ENCODE measurements at places on chromosomes 5 and 9.

DNA sequence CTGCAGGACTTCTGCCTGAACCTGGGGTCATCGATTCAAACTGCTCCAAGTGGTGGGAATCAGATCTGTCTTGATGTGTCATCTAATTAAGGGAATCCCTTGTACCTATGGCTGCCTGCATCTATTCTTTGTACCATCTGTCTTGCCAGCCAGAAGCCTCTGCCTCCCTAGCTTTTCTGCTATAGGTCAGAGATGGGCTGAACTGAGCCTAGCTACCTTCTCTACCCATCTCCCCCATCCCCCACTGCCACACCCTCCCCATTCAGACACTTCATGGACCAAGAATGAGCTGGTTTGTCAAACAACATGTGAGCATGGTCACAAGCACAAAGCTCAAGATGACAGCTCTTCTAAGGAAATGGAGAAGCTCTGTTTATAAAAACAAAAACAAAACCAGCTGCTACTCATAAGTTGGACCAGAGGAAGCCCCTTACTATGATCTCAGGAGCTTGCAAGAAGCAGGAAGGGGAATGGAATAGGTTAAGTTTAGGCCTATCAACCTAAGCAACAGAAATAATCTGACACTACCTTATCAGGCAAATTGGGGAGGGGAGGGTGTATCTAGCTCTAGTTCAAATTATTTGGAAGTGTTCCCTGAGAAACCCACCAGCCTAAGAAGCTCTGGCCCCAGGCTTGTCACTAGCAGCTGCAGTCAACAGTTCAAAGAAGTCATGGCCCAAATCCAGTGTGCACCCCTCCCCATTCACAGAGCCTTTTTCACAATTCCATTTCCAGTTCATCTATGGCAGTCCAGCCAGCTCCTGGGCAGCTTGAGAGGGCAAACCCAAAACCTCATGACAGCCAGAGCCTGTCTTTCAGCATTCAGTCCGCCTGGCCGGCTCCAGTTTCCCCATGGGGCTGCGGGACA lies 29.9 kb downstream of the SKP1 start:
- DNase-seq: no peak

GRCh38 chr9:82539856-82540579 lies 522.9 kb downstream of the RASEF start:
- DNase-seq: no peak

- no peak for DNase-seq
These were observed 152.5 kb downstream of the APBA1 start for GRCh38 chr9:69519470-69520240.

GRCh38 chr9:18060269-18060934 lies 413.6 kb upstream of the ADAMTSL1 start:
- no peak for DNase-seq

DNA sequence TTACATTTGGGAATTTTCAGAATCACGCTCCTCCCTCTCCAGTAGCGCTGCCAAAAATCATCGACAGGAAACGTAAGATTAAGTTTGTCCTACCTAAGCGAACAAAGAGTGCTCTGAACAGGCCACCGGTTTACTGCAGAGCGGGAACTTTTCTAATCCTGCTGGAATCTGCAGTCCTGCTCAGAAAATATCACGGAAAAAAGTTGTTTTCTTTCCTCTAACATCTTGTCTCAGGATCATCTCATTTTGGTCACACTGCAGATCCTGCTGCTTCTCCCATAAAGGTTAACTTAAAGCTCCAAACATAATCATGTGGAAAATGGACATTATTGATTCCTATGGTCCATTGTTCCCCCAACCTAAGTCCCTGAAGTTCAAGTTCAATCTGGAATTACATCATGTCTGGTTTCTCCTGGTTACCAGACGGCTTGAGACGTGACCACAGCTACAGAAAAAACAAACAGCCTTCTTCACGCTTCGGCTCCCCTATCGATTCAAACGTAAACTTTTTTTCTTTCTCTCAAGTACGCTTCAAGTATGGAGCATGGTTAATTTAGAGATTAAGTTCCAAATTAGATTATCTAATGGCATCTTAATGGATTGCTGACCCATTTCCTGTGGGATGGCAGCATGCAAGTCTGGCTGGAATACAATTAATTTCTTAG lies 217.6 kb downstream of the NFIB start:
- DNase-seq: no peak

DNA sequence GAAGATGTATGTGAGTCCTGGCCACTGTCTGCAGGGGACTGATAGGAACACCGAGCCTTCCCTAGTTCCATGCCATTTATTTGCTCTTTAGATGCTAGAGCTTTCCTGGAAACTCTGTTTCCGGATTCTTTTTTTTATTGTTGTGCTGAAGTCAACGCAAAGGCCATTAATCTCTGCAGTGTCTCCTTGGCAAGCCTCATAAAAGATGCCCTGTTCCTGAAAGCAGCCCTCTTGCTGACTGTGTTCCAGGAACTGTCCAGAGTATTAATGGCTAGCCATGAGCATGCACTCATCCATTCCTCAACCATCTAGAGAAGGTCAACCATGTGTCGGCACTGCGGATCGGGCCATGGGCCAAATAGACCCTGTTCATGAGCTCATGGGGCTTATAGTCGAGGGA lies 42.9 kb upstream of the SMAD5 start:
- no peak for DNase-seq

- no peak for DNase-seq
These were observed 603.7 kb downstream of the BNC2 start for GRCh38 chr9:16266648-16267276.

GRCh38 chr9:70111641-70112236 lies 68.1 kb downstream of the MAMDC2 start:
- no peak for DNase-seq

DNA sequence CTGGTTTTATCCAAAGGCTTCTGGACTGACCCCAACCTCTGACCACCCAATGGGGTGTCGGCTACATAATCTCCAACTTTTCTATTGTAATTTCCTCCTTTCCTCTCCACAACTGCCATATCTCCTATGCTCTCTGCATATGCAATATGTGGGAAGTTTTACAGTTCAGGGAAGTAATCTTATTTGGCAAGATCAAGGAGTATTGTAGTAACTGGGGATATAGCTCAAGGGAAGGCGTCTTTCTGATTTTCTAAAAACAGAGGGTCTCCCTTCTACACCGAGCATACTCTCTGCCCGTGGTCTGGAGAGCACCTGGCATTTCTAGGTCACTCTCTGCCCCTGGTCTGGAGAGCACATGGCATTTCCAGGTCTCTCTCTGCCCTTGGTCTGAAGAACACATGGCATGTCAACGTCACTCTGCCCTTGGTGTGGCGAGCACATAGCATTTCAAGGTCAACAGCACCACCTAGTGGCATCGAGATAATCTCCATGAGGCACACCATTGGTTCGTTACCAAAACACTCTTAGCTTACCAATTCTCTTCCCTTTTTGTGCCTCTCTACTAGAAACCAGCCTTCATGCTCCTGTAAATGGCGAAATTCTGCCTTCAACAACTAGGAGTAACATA lies 616.4 kb upstream of the NUDT12 start:
- DNase-seq: no peak

- DNase-seq: peak; percentile 54
These were observed 62.8 kb downstream of the PFDN1 start for GRCh38 chr5:140239939-140240700.

DNA sequence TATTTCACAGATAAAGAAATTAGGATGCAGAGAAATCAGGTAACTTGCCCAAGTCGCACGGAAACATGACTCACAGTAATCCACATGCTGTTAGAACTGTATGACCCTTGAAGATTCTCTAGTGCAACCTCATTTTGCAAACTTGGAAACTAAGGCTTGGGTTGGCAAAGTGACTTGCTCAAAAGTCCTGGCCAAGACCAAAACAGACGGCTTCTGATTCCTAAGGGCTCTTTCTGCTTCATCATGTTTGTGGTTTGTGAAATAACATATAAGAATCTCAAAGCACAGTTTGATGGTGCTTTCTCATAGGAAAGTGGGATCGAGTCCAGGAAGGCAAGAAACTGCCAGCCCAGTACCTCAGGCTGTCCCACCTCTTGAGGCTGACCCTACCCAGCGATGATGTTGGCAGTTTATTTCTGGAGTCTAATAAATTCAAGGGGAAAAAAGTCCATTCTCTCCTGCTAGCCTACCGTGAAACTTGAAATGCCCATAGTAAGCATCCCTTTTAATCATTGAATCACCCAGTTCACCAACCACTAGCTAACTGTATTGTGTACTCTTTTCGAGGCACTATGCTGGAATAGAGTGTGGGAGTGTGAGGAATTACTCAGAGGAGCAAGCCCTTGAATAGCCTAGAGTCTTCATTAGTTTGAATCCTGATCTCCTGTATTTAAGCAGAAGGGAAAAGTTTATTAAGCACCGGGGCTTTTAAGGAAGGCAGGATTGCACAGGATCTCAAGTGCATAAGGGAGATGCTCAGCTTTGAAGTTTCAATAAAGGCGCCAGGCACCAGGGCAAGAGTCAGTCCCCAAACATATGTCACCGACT lies 14.1 kb downstream of the CAPSL start:
- peak; percentile 9 for DNase-seq

DNA sequence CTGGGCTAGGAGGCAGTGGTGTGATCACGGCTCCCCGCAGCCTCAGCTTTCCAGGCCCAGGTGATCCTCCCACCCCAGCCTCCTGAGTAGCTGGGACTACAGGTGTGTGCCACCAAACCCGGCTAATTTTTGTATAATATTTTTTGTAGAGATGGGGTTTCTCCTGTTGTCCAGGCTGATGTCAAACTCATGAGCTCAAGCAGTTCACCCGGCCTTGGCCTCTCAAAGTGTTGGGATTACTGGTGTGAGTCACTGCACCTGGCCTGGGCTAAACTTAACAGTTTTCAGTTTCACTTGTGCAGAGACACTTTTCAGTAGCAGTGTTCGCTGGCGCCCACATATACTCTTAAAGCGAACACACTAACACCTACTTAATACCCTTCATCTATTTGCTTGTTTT lies 205.6 kb upstream of the ZNF608 start:
- DNase-seq: no peak

- DNase-seq: no peak
These were observed 20.2 kb upstream of the SPARC start for GRCh38 chr5:151706906-151707305.

DNA sequence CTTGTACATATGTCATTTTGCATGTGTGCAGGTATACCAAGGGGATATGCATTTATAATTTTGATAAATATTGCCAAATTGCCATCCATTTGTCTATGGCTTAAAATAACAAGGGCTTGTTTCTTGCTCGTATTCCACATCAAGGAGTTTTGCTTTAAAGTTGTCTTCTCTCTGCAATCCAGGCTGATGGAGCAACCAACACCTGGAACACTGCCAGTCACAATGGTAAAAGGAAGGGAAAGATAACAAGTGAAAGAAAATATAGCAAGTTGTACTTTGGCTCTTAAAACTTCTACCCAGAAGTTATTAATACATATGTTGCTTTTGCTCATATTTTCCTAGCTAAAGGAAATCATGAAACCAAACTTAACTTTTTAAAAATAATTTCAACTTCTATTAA lies 156.9 kb downstream of the UNC13B start:
- no peak for DNase-seq

DNA sequence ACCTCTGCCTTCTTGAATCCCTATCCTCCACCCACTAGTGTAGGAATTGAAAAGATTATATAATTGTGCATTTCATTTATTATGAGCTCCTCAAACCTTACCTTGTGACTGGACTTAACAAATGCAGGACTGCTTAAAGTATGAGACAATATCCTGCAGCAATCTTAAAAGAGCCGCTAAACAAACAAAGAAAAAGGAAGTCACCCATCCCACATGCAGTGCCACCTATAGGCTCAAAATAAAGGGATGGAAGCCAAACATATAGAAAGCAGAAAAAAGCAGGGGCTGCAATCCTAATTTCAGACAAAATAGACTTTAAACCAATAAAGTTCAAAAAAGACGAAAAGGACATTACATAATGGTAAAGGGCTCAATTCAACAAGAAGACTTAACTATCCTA lies 8.7 kb downstream of the PCAT7 start:
- DNase-seq: no peak

DNA sequence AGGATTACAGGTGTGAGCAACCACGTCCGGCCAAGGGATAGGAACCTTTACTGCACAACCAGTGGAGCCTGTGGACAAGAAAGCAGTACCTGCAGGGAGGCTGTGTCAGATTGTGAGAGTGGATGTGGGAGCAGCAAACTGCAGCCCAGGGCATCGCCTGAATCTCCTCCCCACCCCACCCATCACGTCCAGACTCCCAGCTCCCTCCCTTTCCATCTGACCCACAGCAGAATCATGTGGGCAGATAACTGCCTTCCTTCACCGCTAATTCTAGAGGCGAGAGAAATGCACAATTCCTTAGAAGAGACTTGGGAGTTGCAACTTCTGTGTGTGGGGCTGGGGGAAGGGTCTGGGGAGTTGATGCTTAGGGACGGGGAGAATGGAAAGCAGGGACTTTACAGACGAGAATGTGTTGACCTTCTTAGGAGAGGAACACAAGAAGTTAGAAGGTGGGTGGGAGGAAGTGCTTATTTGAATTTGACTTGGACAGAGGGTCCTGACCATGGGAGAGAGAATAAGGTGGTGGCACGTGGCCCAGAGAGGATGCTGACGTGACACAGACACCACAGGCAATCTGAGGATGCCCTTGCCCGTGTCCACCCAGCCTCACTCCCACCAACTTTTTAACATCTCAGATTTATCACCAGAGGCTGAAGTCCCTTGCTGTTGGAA lies 4.5 kb upstream of the LCP2 start:
- DNase-seq: no peak

- no peak for DNase-seq
These were observed 19.7 kb upstream of the MLLT3 start for GRCh38 chr9:20642045-20642444.

GRCh38 chr5:53873235-53873634 lies 312.8 kb downstream of the NDUFS4 start:
- no peak for DNase-seq

DNA sequence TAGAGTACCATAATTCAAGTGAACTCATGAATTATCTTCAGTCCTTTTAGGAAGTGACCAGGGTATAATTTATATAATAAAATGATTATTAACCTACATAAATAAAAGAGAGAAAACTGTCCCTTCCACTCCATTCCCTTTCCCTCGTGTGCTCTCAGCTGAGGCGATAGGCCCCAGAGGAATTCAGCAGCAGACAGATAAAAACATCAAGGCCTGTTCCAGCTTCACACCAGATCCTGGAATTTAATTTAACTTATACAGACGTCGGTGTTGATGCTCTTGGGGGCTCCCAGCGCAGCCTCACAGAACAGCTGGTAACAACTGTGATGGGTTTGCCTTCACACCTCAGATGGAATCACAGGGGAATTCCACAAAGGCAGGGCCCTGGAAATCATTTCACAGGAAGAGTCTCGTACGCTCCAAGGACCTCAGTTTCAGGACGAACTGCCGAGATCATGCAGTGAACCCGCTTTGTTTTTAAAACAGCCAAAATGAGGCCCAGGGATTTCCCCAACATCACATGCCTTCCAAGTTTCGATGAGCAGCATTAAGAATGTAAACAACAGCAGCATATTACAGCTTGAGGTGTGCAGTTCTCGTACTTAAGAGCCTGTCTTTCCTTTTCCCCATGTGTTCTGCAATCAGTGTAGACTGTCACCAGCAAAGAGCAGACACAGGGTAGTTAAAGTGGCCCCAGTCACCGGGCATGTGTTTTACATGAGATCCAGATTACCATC lies 73.6 kb upstream of the ALDH1B1 start:
- no peak for DNase-seq
